ENCODE measurements at places on chromosomes 3 and 15. TPM values are rescaled to one million over a fixed set of nuclear protein-coding genes. Genes with fewer than 3 reads are reported as not detected.

The FOXB1 gene
- not detected for total RNA-seq

The CACNA1D gene
- total RNA-seq, result 0.78 TPM

The EXD1 gene
- total RNA-seq, result not detected

The SLC24A5 gene
- not detected for total RNA-seq

The ZNF620 gene
- 1.0 TPM for total RNA-seq

The SERPINI2 gene
- total RNA-seq, result 0.40 TPM

The RTP3 gene
- total RNA-seq, result not detected

The SLC27A2 gene
- total RNA-seq, result 0.24 TPM

The SCN11A gene
- total RNA-seq, result 0.05 TPM

The ALDH1A3 gene
- 2.9 TPM for total RNA-seq

The SH3GL3 gene
- not detected for total RNA-seq

The TTLL13 gene
- not detected for total RNA-seq

The FBN1 gene
- total RNA-seq, result 39.4 TPM

The FAM174B gene
- total RNA-seq, result 11.9 TPM

The CMTM8 gene
- 4.4 TPM for total RNA-seq

The NR1I2 gene
- 0.11 TPM for total RNA-seq
